Stimulated activated CD4-positive, alpha-beta T cell treated with anti-CD3 and anti-CD28 coated beads, Interleukin-1b, Interleukin-23, amount 100 ng/mL, for 4 hours (primary cell): ENCODE measurements at places on chromosomes 11 and 22.

- DNase-seq = no peak
These were observed 8.6 kb upstream of the OR51G1 start for GRCh38 chr11:4932751-4933150.

DNA sequence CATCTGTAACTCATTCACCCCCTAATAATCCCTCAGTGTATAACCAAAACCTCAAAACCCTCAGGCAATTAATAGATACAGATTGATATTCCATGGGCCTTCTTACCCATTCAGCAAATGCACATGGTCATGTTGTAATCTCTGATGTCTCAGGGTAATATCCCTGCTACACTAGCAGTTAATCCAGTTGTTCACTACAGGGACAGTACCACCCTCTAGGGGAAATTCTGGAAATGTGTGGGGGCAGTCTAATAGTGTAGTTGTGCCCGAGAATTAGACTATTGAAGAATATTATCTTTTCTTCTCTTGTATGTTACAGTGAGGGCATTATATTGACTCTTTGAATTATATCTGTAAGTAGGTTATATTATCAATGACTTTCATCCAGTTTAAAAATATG lies 175.4 kb downstream of the CWF19L2 start:
- DNase-seq = no peak

- DNase-seq = no peak
These were observed 5.4 kb downstream of the PCF11 start for GRCh38 chr11:83162377-83162776.

- DNase-seq = no peak
These were observed 54.5 kb upstream of the MPEG1 start for GRCh38 chr11:59267196-59267595.

DNA sequence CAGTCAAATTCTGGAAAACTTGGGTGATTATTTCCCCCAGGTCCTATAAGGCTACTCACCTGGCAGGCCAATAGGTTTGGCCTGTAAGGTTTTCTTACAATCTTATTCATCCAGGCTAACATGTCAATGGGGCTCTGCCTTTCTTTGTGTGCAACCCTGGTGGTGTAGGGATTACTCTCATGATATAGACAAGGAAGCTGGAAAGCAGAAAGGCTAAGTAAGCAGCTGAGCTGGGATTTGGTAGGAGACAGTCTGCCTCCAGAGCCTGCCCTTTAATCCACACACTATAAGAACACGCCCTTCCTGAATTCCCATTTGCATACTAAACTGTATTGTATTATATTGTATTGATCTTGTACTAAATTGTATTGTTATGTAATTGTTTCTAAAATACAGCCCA lies 373.3 kb upstream of the CCDC90B start:
- no peak for DNase-seq

DNA sequence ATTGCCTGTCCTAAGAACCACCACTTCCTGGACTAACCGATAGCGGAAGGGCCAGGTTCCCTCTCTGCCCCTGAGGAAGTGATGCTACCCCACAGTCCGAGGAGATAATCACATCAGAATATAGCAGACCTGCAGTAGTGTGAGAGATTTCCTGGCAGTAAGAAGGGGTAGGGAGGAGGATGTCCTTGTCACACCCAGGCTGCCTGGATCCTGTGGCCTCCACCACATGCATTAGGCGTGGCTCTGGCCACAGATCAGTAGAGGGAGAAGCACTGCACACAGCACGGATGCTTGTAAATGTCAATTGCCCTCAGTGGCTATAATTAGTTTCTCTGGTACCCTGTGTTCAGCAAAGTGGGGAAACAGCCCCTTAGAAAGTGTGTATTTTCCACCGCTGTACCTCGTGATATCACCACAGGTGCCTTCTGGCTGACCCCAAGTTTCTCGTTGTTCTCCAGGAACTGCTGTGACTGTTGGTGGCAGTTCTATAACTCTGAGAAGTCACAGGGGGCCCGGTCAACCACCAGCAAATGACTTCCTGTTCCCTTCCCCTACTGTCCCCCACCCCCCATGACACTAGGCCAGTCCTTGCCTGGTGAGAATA lies 61.8 kb downstream of the UBASH3B start:
- no peak for DNase-seq

GRCh38 chr22:19825904-19826618 lies 28.6 kb downstream of the GNB1L start:
- DNase-seq = no peak

- no peak for DNase-seq
These were observed 42.9 kb downstream of the LRRC32 start for GRCh38 chr11:76627606-76628005.

- no peak for DNase-seq
These were observed 817.4 kb downstream of the NTM start for GRCh38 chr11:132187814-132188213.

DNA sequence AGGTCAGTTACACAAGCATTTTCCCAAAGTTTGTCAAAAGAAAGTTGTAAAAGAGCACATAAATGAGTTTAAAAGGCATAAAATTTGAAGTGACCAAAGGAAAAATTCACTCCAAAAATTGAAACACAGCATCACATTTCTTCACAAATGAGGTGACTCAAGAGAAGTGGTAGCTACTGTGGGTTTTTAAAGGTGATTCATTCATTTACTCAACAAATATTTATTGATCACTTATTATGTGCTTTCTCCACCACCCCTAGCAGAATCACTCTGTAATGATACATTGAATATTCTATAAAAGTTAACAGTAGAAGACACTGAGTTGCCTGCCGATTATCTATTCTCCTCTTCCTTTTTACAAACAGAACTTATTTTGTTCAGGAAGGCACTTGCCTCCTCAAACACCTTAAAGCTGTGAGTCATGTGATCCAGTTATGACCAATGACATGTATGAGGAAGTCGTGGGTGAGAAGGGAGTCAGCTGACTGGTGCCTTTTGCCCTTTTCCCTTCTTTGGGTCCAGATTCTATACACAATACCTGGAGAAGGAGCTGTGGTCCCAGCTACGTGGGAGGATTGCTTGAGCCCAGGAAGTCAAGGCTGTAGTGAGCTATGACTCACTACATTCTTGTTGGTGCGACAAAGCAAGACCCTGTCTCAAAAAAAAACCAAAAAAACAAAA lies 67.7 kb upstream of the CLNS1A start:
- no peak for DNase-seq

- peak; percentile 46 for DNase-seq
These were observed 4.5 kb downstream of the GAS2L1 start for GRCh38 chr22:29310863-29311339.

- no peak for DNase-seq
These were observed 27.1 kb downstream of the CYTH4 start for GRCh38 chr22:37309211-37310074.

- no peak for DNase-seq
These were observed 34.9 kb downstream of the RSPH14 start for GRCh38 chr22:23106906-23107367.

DNA sequence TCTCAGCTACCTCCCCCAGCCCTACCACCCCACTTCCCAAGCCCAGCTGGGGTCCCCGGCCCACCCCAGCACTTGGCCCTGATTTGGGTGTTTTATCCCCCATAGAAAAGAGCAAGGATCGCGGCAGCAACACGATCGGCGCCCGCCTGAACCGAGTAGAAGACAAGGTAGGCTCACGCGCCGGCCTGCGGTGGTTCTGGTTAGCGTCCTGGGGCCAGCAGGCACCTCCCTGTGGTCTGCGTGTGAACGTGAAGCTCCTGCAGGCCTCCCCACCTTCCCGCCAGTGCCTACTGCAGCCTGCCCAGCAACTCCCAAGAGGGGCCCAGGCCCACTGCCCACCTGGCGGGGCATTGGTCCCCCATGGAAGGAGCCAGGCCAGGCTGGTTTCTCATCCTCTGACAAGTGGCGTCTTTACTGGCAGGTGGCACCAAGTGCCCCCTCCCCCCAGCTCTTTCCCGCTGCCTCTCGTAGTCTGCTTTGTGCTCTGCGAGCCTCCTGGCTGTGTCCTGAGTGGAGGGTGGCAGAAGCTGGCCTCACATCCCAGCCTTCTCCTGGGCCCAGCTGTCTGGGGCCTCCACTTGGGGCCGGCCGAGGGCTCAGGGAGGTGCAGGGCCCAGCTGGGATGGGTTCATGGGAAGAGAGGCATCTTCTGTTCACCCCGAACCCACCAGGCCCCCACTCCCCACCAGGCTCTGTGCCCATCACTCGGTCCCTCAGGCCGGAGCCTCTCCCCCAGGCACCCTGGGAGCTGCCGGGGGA lies 78.3 kb upstream of the KCNQ1OT1 start:
- DNase-seq = no peak

GRCh38 chr11:33536178-33536577 lies 164.4 kb downstream of the C11orf91 start:
- DNase-seq = no peak

- DNase-seq = no peak
These were observed 5.8 kb downstream of the PITPNB start for GRCh38 chr22:27913162-27913741.

GRCh38 chr11:73480677-73481076 lies 104.5 kb downstream of the RELT start:
- no peak for DNase-seq

DNA sequence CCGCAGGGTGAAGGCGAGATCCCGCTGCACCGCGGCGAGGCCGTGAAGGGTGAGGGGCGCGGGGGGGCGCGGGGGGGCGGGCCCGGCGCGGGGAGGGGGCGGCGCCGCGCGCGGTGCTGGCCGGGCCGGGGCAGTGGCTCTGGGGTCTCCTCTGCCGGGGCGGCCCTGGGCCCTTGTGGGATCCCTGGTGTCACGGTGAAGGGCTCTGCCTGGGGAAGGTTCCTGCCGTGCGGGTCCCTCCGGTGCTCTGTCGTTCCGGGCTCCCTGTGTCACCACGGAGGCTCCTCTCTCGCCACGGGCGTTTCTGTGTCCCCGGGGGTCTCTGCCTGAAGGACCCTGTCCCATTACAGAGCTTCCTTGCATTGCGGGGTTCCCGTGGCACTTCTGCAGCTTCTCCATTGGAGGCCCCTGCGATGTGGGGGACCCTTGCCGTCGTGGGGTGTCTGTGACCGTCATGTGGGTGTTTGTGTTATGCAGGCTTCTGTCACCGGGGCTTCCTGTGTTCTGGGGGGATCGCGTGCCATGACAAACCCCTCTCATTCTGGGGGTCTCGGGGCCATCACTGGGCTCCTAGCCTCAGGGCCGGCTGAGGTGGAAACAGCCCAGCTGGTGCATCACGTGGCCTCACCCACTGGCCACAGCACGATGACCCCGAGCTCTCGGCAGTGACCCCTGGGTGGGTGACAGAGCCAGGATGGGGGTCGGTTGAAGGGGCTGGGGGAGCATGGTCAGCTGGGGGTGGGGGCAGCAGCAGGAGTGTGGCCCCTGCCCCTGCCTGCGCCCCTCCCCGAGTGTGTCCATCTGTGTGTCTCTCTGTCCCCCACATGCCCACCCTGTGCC lies 25.3 kb downstream of the SHANK3 start:
- no peak for DNase-seq

DNA sequence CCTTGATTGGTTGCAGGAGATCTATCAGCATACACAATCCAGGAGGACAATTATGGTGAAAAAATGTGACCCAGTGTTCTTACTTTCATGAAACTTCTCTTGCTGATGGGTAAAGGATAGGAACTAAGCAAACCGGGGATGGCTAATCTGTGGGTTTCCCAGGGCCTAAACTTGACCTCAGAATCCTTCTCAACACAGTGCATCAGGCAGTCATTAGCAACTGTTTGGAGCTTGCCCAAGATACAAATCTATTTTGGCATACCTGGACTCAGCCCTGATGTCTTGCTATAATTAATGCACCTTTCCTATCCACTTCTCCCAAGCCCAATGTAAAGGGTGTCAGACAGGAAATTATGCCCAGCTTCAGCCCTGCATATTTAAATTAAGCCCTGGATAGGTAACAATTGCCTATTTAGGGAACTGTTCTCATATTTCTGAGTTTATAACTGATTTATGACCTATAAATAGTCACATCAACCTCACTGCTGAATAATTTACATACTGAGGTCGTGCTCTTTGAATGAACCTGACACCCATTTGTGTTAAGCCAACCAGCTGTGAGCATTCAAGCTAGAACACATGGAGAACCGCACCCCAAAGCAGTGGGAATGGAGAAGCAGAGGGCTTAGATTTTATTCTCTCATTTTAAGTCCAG lies 9.2 kb upstream of the PHF21A start:
- DNase-seq = no peak

DNA sequence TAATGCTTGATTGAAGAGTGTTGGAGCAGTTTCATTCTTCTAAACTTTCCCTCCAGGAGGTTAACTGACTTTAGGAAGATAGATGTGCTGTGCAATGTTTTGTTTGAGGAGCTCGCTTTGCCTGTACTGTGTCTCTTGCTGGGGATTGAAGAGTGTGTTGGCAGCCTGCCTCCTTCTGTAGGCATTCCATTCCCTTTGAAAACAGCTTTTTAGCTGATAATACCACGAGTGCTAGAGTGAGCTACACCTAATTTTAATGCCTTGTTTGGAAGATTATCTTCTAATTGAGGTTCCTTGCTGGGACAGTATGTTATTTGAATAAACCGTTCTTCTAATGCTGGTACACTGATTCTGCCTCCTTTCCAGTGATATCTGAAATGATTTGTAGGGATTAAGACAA lies 7.2 kb downstream of the DDX10 start:
- no peak for DNase-seq

- peak; percentile 36 for DNase-seq
These were observed 14.2 kb downstream of the DTX4 start for GRCh38 chr11:59186130-59186594.

GRCh38 chr11:96827164-96827563 lies 437.4 kb downstream of the JRKL start:
- no peak for DNase-seq

DNA sequence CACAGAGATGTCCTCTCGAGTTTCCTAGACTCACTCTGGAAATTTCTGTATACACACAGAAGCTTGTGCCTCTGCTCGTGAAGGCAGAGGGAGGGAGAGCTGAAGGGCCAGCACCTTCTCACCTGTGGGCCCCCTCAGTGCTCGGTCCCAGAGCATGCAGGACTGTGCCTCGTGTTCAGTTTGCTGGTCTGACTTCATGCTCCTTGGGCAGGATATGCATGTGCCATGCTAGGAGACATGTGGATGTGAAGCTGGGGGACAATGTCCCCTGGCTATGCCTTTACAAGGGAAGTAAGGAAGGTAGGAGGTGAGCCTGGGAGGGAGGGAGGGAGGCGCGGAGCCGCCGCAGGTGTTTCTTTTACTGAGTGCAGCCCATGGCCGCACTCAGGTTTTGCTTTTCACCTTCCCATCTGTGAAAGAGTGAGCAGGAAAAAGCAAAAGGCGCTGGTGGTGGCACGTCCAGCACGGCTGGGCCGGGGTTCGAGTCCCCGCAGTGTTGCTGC lies 22.6 kb downstream of the NEAT1 start:
- no peak for DNase-seq
